ENCODE measurements at places on chromosomes 3 and 15.
A peak's percentile ranks its signal among the peaks of the same experiment; 100 is the strongest.

- peak; percentile 39 for DNase-seq
Measured at GRCh38 chr3:32240159-32240545, 1.7 kb downstream of the CMTM8 start.

- no peak for DNase-seq
Measured at GRCh38 chr3:43198301-43198700, 88.0 kb upstream of the SNRK start.

DNA sequence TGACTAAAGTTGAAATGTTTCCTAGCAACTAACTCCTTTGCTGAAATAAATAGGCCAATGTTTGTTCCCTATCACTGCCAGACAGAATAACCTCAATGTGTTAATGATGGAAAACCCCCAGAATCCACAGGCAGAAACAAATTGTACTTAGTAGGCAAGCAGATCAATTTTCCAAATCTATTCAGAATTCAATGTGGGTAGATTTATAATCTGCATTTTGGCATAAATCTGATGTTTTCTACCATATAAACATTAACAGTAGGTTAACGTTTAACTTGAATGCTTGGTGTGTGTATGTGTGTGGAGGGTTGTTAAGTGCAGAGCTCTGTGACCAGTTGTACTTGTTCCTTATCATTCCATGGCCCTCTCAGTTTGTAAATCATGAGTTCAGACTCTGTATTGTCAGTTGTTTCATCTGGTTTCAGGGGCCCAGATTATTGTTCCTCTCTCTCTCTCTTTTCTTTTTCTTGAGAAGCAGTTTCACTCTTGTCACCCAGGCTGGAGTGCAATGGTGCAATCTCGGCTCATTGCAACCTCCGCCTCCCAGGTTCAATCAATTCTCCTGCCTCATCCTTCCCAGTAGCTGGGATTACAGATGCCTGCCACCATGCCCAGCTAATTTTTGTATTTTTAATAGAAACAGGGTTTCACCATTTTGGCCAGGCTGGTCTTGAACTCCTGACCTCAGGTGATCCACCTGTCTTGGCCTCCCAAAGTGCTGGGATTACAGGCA lies 32.8 kb downstream of the PLSCR1 start:
- DNase-seq = no peak

- DNase-seq = no peak
Measured at GRCh38 chr3:5052247-5052646, 69.8 kb upstream of the ARL8B start.

GRCh38 chr15:76203346-76204108 lies 107.7 kb downstream of the ETFA start:
- no peak for DNase-seq

GRCh38 chr3:178341636-178342035 lies 194.6 kb upstream of the KCNMB2 start:
- DNase-seq = no peak

GRCh38 chr3:190150681-190151080 lies 30.0 kb upstream of the P3H2 start:
- no peak for DNase-seq

GRCh38 chr3:37324131-37324530 lies 149.7 kb upstream of the LRRFIP2 start:
- no peak for DNase-seq

GRCh38 chr3:139930211-139930610 lies 4.8 kb upstream of the CLSTN2 start:
- no peak for DNase-seq

GRCh38 chr3:168162172-168162571 lies 66.4 kb upstream of the GOLIM4 start:
- DNase-seq = no peak

All from stimulated activated CD8-positive, alpha-beta memory T cell treated with anti-CD3 and anti-CD28 coated beads, Interleukin-7, amount 100 ng/mL, for 48 hours (primary cell).